ENCODE measurements at places on chromosomes 1 and 21. TPM values are rescaled to one million over a fixed set of nuclear protein-coding genes. Genes with fewer than 3 reads are reported as not detected.
A peak's percentile ranks its signal among the peaks of the same experiment; 100 is the strongest.

DNA sequence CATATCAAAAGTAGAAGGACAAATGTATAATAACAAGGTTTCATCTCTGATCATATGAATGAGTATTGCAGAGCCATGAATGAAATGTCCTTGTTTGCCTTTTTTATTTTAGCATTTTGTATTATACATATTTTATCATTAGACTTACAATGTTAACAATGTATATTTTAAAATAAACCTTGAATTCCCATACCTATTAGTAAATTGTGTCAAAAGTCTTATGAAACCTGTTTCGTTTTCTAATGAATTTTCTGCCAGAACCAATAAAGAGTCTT is 646 bp downstream of the DNAJB4 start:
- DNase-seq, result no peak

DNA sequence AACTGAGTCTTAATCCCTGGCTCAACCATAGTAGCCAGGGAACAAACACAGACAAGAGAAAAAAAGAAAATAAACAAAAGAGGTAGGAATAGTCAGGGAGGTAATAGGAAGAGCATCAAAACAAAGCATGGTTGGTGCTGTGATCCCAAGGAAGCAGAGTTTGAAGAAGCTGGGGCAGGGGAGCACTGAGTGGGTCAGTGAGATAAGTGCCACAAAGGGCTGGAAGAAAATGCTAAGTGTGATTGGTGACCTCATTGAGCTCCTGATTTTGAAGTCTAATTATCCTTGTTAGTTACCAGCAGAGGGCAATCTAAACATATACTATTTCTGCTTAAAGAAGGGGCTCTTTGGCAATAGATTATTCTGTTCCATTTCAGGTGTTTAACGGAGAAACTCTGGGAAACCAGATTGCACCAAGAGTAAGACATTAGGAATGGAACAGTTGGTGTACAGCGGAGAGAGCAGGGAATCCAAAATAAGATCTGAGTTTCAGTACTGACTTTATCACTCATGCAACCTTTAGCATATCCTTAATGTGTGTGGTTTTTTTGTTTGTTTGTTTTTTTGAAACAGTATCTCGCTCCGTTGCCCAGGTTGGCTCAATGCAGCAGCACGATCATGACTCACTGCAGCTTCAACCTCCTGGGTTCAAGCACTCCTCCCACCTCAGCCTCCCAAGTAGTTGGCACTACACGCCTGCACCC is 30.7 kb upstream of the KIAA1614 start:
- peak; percentile 44 for DNase-seq

DNA sequence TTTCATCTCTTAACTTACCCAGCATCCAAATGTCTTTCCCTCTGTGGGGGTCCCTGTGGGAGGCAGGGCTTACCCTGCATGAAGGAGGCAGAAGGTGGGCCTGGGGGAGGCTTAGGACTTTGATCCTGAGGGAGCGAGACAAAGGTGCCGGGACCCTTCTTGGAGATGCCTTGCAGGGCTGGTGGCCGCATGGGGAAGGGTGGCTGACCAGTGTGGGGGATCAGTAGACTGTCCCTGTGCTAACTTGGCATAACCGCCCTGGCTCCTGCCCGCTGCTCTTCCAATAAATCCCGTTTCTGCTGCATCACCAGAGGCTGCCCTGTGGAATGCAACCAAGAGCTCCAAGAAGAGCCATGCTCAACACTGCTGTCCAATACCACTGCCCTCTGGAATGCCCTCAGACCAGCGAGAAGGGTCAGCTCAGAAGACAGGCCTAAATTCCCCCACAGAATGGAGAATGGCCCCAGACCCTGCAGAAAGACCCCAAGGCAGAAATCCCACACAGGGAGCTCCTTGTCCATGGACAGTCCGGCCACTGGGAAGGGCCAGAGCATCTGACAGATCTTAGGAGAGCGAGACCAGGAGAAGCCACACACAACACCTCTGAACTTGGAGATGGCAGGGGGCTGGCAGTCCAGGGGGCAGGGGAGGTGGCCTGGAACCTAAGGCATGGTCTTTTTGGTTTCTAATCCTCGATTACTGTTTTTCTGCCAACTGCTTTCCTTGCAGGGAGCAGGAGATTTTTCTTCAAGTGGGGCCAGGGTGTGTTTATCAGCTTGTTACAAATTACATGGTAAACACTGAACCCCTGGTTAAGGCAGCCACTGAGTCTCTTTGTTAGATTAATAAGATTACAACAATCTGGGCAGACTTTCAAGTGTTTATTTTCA is 46.7 kb upstream of the DMRTB1 start:
- no peak for DNase-seq

GRCh38 chr1:53896635-53897229 is 2.7 kb downstream of the DIO1 start:
- DNase-seq, result peak; percentile 43

DNA sequence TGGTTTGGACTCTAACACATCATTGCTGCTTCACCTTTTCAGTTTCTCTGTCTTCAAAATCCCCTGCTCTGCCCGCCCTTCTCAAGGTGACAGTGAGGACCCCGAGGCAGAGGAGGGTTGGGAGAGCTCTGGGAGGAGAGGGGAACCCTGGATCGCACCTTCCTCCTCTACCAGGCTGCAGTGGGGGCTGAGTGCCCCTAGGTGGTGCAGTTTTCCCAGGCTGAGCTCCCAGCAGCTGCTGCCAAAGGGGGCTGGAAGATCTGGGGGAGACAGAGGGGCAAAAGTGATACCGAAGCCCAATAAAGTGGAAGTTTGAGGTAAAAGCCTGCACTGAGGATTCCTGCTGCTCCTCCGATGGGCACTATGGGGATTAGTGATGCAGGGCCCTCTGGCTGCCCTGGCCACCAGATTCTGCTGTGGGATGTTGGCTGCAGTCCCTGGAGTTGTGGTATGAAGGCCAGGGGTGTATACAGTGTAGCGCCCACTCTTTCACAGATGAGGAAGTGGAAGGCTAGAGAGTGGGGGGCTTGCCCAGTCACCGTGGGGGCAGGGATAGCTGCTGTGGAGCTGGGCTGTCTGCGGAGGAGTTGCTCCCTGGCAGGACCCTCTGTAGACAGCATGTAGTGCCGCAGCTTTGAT is 40.7 kb upstream of the SCMH1 start:
- no peak for DNase-seq

- no peak for DNase-seq
Observed at GRCh38 chr1:193285641-193286040, 99.2 kb upstream of the B3GALT2 start.

DNA sequence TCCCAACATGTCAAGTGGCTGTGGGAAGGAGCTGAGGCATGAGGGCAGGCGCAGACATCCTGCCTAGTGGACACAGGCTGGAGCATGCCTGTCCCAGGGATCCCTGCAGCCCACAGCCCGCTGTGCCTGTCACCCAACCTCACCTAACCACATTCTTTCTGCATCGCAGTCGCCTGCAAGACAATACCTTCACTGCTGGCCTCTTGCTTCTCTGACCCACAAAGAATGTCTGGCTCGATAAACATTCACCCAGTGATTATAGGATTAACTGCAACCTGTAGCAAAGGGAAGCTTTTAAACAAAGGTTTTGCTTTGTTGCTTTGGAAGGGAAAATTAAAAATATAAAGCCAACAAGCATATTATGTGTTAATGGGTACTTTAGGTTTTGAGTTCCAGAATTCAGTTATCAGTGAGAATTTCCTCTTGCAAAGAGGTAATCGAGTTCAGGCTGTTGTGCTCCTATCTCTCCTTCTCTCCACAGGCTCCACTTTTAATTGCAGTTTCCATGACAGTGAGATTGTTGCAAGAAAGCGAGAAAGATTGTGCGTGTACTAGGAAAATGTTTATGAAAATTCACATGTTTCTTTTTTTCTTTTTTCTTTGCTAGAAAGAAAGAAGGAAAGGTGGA is 40.0 kb upstream of the ZNF648 start:
- no peak for DNase-seq

DNA sequence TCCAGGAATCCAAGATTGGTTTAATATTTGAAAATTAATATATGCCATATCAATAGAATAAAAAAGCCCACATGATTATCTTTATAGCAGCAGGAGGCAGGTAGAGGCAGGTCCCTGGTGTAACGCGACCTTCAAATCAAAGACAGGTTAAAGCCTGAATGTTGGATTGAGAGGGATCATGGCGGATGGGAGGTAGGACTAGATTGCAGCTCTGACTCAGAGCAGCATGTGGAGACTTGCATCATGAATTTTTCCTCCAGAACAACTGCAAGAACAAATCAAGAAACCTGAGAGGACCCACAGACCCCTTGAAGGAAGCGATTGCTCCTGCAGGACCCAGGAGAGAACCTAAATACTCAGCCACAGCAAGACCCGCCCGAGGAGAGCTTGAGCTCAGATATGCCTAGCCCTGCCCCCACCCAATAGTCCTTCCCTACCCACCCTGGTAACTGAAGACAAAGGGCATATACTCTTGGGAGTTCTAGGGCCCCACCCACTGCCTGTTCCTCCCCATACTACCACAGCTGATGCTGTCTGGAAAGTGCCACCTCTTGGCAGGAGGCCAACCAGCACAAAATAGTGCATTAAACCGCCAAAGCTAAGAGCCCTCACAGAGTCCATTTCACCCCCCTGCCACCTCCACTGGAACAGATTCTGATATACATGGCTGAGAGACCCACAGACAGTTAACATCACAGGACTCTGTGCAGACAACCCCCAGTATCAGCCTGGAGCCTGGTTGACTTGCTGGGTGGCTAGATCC is 19.5 kb downstream of the S100B start:
- DNase-seq, result no peak

DNA sequence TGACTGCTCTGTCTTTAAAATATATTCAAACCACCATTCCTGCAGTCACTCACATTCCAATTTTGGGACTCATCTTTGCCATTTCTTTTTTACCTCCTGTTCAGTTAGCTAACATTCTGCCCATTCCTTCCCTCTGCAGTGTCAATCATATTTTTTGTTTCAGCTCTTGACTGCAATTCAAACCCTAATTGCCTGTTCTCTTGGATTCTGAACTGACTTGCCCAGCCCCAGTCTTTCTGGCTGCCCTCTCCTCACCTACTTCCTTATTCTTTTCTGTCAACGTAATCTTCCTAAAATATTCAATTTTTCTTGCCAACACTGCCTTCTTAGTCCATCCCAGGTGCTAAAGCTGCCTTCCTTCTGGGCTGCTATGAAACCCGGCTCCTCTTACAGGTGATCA is 6.1 kb downstream of the PRDM2 start:
- no peak for DNase-seq

GRCh38 chr1:36702963-36703362 is 220.2 kb upstream of the CSF3R start:
- DNase-seq, result no peak

- DNase-seq, result no peak
Observed at GRCh38 chr1:80447526-80447925, 1353.2 kb upstream of the ADGRL2 start.

DNA sequence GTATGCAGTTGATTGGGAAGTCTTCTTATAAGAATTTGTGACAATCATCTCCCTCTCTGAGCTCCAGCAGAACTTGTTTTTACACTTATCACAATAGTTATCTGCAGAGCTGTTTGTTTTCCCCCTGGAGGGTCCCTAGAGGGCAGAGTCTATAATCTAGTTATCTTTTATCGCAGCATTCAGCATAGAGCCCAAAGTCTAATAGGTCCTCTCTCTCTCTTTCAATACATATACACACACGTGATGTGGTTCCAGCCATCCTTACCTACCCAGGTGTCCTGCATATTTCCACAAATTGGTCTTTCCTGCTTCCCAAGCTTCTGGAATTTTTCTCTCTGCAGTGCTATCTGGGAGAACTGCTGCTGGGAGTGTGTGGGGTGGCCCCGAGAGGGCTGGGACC is 229.6 kb upstream of the KIAA0040 start:
- no peak for DNase-seq

GRCh38 chr1:160436966-160437365 is 36.6 kb downstream of the VANGL2 start:
- no peak for DNase-seq

- no peak for DNase-seq
Observed at GRCh38 chr1:17976854-17977253, 130.7 kb upstream of the IGSF21 start.

GRCh38 chr21:15722591-15723324 is 7.0 kb upstream of the USP25 start:
- no peak for DNase-seq

DNA sequence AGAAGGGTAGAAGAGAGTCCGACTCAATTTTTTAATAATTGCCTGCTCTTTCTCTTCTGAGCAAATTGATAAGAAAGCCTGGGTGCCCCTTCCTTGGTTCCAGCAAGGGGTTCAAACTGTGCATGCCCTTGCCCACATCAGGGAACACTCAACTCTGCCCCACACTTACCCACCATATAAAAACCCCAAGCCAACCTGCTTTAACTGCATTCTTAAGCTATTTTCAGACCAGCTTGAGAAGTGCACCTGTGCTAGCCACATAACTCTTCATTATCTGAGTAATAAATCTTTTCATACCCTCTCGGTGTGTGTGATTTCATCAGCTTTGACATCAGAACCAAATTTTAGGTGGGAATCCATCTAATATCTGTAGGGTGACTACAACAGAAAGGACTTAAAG is 509.6 kb downstream of the MRPL39 start:
- no peak for DNase-seq

DNA sequence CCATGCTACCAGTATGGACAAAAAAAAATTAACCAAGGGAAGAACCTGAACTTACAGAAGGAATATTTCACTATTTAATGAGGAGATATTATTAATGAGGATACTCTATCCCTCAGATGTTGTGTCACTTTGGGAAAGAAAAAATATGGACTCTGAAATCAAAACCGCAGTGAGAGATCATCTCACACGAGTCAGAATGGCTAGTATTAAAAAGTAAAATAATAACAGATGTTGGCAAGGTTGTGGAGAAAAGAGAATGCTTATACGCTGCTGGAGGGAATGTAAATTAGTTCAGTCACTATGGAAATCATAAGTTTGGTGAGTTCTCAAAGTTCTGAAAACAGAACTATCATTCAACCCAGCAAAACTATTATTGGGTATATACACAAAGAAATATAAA is 30.9 kb downstream of the TNFSF4 start:
- no peak for DNase-seq

- DNase-seq, result no peak
Observed at GRCh38 chr21:39110431-39110830, 72.8 kb downstream of the PSMG1 start.

DNA sequence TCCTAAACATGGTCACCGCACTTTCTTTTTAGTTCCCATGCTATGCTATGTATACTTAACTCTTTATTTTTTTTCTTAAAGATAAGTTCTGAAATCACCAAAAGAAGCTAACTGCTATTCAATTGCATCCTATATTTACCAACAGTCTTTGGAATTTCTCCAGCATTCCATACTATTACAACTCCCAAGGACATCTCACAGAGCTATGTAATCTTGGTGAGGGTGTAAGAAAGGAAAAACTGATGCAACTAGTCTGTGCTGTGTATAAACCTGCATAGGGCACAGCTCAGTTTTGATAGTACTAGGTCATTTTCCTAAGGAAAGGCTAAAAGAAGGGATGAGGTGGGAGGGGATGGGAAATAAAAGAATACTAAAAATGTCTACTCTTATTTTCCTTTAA is 78.0 kb downstream of the PTPN14 start:
- no peak for DNase-seq

GRCh38 chr1:15289251-15289651 is 42.2 kb downstream of the FHAD1 start:
- DNase-seq, result no peak

OR2T6 gene
- not detected for total RNA-seq

TSHB gene
- total RNA-seq, result not detected

MPL gene
- total RNA-seq, result not detected

FLG2 gene
- total RNA-seq, result not detected

OR10Z1 gene
- not detected for total RNA-seq
